ENCODE measurements at places on chromosomes 16 and 17. TPM values are rescaled to one million over a fixed set of nuclear protein-coding genes. Genes with fewer than 3 reads are reported as not detected.

DNA sequence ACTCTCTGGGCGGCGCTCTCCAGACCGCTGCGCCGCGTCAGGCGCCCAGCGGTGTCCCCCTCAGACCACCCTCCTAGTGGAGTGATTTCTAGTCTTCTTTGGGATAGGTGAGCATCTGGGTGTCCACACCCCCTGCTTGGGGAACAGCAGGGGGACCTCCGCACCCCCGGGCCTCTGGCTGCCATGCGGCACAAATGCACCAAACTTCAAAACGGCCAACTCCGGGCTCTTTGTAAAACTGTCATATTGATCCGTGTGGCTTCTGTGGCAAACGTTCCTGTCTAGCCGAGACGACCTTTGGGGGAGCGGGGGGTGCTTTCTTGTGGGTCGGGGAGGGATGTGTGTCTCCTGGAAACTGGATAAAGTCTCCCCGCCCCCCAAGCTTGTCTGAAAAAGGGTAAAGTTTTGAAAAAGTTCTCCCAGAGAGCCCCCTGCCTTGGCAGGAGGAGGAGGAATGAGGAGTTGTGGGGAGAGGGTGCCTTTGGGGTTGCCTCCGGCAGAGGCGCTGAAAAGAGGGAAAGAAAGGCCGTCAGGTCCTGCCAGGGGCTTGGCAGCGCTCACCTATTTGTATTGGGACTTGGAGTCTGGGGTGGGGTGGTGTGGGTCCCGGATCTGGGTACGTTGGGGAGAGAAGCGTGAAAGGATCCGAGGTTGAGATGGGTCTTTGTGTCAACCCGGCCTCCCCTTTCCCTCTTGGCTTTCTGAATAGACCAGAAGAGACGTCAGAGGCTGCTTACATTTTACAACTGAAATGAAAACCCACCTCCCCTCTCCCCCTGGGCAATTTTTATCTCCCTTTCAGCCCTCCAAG, 2.2 kb upstream of the CHD3 start:
- H3K4me1 ChIP-seq = peaks cover 47% of the 10 kb centered on the region
- no peaks in the 10 kb centered on the region for H3K27me3 ChIP-seq
- H3K27ac ChIP-seq = peak overlapping the region; percentile 96

GRCh38 chr16:24203675-24204074, 52.5 kb upstream of the CACNG3 start:
- peaks cover 15% of the 10 kb centered on the region for H3K4me1 ChIP-seq
- H3K27ac ChIP-seq = no peak overlapping the region
- H3K4me3 ChIP-seq = no peak overlapping the region
- peaks cover 6% of the 10 kb centered on the region for H3K36me3 ChIP-seq

DNA sequence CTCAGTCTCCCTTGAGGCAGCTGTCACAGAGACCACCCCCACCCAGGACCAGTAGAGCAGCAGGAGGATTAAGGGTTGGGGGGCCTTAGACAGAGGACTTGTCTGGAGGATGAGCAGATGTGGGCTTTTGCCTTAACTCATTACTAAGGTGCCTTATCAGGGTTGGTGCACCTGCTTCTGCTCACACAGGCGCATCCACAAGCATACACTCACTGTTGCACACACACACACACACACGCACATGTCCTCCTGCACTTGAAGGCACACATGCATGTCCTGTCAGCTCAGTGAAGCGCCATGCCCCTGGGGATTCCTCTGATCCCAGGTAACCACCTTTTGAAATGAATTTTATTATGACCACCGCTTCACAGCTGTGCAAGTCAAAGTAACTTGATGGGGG, 1.2 kb downstream of the GFAP start:
- H3K4me1 ChIP-seq = no peaks in the 10 kb centered on the region
- no peak overlapping the region for H3K27ac ChIP-seq
- no peaks in the 10 kb centered on the region for H3K27me3 ChIP-seq
- no peaks in the 10 kb centered on the region for H3K36me3 ChIP-seq
- H3K4me3 ChIP-seq = no peak overlapping the region

- H3K27me3 ChIP-seq = no peaks in the 10 kb centered on the region
- H3K27ac ChIP-seq = no peak overlapping the region
- H3K4me3 ChIP-seq = no peak overlapping the region
- no peaks in the 10 kb centered on the region for H3K36me3 ChIP-seq
- no peaks in the 10 kb centered on the region for H3K4me1 ChIP-seq
Measured at GRCh38 chr17:38587947-38588787, 17.6 kb downstream of the SRCIN1 start.

DNA sequence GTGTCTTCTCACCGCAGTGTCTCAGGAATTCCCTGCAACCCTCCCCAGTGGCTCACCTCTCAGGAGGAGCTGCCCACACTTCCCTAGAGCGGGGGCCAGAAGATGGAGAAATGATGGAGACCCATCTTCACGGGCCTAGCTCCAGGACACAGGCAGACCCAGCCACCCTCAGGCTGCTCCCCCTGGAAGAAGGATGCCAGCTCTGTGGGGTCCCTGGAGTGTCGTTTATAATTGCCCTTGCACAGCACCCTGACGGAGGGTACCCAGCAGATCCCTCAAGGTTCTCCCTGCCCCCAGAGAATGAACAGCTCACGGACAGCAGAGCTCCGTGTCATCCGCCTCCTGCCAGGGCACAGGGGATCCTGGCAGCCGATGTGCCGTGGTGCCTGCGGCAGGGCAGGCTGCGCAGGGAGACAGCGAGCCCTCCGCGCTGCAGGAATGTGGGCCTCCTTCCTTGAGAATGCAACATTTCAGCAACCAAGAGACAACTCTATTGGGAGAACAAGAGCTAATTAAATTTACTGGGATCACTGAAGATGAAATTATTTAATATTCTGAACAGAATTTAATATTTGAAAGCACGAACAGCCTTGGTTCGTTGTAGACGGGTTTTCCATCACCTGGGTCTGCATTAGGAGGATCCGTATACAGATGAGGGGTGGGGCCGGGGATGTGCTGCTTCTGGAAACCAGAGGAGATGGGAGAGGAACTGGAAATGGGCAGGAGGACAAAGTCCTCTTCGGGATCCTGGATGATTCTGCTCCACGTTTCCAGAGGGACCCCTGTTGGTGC, 21.0 kb upstream of the RBFOX3 start:
- no peaks in the 10 kb centered on the region for H3K4me1 ChIP-seq
- DNase-seq = no peak
- H3K4me3 ChIP-seq = no peak overlapping the region
- no peaks in the 10 kb centered on the region for H3K36me3 ChIP-seq
- no peak overlapping the region for H3K27ac ChIP-seq

DNA sequence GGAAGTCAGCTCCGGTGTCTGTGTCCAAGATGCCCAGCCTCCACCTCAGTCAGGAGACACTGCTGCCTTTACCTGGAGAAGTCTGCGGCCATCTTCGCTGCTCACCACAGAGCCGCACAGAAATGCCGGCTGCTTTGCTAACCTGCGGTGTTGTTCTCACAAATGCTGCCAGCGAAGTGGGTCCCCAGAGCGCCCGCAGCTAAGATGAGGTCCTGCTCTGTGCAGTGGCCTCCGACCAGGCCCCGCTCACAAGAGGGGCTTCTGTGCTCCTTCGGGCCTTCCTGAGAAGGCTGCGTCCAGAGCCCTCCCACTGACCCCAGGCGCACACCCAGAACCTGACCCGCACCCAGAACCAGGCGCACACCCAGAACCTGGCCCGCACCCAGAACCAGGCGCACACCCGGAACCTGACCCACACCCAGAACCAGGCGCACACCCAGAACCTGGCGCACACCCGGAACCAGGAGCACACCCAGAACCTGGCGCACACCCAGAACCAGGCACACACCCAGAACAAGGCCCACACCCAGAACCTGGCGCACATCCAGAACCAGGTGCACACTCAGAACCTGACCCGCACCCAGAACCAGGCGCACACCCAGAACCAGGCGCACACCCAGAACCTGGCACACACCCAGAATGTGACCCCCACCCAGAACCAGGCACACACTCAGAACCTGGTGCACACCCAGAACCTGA, 51.5 kb upstream of the FASN start:
- no peaks in the 10 kb centered on the region for H3K36me3 ChIP-seq
- no peak overlapping the region for H3K27ac ChIP-seq
- peaks cover 4% of the 10 kb centered on the region for H3K4me1 ChIP-seq

DNA sequence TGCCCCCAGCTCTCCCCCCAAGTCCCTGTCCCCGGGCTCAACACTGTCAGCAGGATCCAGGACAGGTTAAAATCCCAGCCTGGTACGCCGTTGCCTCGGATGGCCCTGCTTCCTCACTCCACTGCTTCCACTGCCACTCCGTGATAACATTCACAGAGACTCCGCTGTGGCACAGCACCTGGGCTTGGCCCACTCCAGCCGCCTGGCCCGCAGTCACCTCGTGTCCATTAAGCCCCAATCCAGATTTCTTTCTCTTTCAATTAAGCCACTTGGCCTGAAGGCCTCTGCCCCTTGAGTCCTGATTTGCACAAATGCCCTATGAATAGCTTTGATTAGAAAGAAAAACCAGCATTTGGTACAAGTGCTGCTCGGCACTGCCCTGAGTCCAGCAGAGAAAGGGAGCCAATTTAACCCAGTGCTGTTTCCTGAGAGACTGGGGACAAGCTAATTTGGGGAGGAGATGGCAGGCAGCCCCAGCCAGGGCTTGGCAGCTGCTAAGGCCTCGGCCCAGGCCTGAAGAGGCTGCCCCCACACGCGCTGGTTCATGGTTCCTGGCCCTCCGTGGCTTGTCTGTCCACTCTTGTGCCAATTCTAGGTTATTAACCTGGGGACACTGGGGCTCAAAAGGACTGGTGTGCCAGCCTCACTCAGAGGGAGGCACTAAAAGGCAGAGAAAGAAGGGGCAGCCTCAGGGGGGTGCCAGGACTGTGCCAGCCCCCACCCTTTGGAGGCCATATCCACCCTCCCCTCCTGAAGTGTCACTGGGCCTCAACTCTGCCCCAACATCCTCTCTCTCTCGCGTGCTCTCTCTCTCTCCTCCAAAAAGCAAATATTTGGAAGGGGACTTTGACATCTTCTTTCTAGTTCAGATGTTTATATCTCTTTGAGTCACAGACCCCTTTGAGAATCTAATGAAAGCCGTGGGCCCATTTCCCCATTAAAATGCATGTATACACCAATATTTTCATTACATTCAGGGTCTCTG, 29.8 kb upstream of the SPPL2C start:
- no peaks in the 10 kb centered on the region for H3K4me1 ChIP-seq
- H3K27ac ChIP-seq = no peak overlapping the region
- H3K4me3 ChIP-seq = no peak overlapping the region
- no peaks in the 10 kb centered on the region for H3K36me3 ChIP-seq

GRCh38 chr17:46044286-46044928, 45.4 kb downstream of the STH start:
- no peak overlapping the region for H3K4me3 ChIP-seq
- peak; percentile 81 for DNase-seq
- no peaks in the 10 kb centered on the region for H3K27me3 ChIP-seq
- H3K27ac ChIP-seq = no peak overlapping the region
- no peaks in the 10 kb centered on the region for H3K4me1 ChIP-seq
- H3K36me3 ChIP-seq = peaks cover 21% of the 10 kb centered on the region

DNA sequence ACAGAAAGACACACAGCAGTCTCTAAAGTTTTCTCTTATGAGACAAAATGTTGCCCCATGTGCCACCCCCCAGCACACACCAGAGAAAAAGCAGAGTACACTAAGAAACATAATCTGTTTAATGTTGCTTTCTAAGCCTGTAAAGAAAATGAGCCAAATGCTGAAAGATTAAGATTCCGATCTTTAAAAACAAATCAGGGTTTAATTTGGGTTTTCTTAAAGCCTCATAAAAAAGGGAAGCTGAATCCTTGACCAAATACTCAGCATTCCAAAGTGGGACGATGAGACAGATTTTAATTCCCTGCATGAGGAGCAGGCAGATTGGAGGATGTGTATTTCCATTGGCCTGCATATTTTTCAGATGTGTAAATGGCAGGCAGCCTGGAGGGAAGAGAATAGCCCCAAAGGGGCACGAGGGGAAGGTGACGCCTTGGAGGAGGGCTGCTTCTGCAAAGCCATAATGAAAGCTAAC, 118.4 kb downstream of the COPRS start:
- no peak overlapping the region for H3K27ac ChIP-seq
- no peak for DNase-seq
- H3K4me1 ChIP-seq = no peaks in the 10 kb centered on the region
- H3K27me3 ChIP-seq = no peaks in the 10 kb centered on the region

- H3K36me3 ChIP-seq = no peaks in the 10 kb centered on the region
- H3K27ac ChIP-seq = no peak overlapping the region
- no peaks in the 10 kb centered on the region for H3K4me1 ChIP-seq
- no peak for DNase-seq
- no peak overlapping the region for H3K4me3 ChIP-seq
Measured at GRCh38 chr17:79561486-79562133, 49.2 kb downstream of the RBFOX3 start.

DNA sequence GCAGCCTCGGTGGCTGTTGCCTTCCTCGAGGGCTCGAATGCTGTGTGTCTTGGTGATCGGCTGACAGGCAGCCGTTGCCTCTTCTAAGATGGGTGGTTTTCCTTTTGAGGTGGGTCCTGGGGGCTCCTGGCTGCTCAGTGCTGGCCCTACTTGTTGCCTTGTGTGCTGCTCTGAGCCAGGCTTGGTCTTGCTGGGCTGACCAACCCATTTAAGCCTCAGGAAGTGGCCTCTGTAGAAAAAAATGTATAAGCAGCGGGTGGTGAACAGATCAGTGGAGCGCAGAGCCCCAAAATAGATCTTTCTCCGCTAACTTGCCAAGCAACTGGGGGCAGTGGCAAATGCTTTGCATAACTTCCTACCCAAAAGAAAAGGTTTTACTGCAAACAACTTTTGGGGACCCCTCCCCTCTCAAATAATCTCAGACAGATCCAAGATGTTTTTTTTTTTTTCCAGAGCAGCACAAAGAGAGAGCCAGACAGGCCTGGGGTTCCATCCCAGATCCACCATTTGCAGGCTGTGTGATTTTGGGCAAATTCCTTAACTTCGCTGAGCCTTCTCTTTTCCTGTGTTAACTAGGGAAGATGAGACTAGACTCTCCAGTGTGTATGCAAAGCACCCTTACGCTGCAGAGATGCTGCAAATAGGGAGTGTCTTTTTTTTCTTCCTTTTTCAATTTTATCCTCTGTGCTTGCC, 42.5 kb downstream of the PLCG2 start:
- H3K27me3 ChIP-seq = no peaks in the 10 kb centered on the region
- no peak for DNase-seq
- H3K27ac ChIP-seq = no peak overlapping the region
- no peaks in the 10 kb centered on the region for H3K4me1 ChIP-seq
- H3K36me3 ChIP-seq = no peaks in the 10 kb centered on the region
- no peak overlapping the region for H3K4me3 ChIP-seq

GRCh38 chr17:57283203-57283971, 27.1 kb downstream of the MSI2 start:
- no peaks in the 10 kb centered on the region for H3K27me3 ChIP-seq
- no peak overlapping the region for H3K27ac ChIP-seq
- H3K36me3 ChIP-seq = no peaks in the 10 kb centered on the region
- H3K4me3 ChIP-seq = no peak overlapping the region
- DNase-seq = no peak

ACSM5 gene
- not detected for total RNA-seq

CRISPLD2 gene
- 0.32 TPM for total RNA-seq

TMEM256 gene
- total RNA-seq = 91.6 TPM

EPX gene
- not detected for total RNA-seq

KRT20 gene
- total RNA-seq = not detected

C17orf78 gene
- total RNA-seq = not detected

Data from A673 (cell line).